Activated naive CD4-positive, alpha-beta T cell treated with anti-CD3 and anti-CD28 coated beads, Interleukin-2, amount 50 U/mL, for 72 hours (primary cell): ENCODE measurements at places on chromosomes 3 and 15.

- DNase-seq: no peak
Observed at GRCh38 chr15:64975390-64975789, 14.3 kb downstream of the SPG21 start.

DNA sequence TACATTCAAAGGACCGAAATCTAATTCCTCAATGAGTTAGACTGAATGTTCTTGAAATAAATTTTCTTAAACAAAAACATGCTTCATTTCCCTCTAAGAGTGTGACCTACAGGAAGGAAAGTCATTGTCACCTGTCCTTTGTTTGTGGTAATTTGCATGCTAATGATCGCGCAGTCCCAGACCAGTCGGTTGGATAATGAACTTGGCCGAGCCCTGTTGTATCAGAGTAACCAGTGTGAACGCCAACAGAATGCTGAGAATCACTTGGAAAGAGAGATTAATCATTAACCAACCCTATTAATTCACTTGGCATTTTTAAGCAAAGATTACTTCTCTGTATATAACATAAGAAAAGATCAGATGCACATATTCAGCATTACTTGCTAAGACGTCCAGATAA is 8.1 kb upstream of the ARNT2 start:
- no peak for DNase-seq

DNA sequence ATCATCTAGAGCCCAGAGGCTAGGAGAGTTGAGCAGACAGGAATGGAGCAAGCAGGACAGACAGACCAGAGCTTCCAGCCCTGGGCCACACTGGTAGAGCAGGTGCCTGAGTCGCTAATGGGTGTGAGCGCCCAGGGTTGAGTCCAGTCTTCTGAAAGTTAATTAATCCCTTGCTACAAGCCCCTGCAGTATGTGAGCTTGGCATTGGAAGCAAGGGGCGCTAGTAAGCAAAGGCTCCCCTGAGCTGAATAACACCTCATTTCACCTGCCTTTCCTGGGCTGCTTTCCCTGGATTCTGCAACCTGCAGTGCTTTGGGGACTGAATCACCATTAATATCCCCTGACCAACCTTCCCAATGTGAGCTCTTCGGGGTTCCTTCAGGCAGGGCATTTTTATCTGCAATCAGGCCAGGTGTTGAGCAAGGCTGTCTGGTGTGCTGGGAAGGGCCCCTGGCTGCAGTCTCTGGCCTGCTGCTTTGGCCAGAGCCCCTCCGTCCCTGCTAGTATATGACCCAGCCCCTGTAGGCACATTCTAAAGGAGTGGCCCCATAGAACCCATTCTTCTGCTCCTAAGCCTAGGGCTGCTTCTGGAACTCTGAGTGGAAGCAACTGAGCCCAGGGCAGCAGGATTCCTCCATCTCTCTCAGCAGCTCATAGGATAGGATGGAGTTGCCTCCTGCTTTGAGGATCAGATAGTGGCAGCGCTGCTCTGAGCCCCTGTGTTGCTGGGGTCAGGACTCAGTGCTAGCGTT is 45.1 kb upstream of the EPHB1 start:
- DNase-seq: no peak

DNA sequence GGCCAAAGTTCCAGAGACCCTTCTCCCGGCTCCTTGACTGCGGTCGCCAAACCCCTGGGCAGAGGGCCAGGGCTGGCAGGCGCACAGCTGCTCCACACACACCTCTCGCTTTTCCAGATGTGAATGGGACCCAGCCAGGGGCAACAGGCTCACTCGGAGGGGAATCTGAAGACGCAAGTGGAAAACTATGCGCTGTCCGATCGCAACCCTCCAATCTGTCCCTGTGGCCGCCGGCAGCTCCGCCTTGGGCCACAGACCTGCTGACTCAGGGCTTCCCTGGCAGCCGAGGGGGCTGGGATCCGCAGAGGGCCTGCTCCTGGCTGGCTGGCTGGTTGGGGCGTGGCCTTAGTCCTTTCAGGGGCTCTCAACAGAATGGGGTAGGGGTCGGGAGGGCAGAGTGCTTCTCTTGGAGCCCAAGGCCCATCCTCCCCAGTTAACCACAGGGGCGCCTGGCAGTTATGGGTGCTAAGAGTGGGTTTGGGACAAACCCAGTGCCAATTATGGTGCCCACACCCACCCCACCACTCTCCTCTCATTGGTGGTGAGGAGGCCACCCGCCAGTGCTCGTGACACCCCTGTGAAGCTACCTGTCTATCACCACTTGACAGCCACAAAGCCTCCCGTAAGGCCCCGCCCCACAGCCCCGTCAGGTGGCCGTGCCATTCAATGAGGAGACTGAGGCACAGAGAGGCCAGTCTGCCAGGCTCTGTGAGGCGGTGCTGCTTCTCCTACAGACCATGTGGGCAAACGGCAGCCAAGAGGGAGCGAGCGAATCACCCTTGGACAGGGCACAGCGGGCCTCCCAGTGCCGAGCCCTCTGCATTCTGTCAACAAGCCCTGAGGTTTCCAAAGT is 53.8 kb downstream of the IQSEC1 start:
- DNase-seq: no peak

DNA sequence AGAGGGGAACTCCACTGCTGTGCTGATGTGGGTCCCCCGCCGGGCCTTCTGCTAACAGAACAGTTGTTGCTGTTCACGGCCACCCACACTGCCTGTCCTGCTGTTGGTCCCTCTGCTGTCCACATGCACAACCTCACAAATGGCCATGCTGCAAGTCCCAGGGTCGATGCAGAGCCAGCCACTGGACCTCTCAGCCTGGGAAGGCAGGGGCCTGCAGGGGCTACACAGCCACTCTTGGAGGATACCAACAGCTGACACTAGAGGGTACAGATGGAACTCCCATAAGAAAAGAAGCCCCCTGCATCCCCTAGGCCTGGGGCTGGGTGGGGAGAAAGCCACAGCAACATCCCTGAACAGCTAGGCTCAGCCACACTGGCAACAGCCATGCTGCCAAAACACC is 104.4 kb upstream of the IQSEC1 start:
- no peak for DNase-seq

DNA sequence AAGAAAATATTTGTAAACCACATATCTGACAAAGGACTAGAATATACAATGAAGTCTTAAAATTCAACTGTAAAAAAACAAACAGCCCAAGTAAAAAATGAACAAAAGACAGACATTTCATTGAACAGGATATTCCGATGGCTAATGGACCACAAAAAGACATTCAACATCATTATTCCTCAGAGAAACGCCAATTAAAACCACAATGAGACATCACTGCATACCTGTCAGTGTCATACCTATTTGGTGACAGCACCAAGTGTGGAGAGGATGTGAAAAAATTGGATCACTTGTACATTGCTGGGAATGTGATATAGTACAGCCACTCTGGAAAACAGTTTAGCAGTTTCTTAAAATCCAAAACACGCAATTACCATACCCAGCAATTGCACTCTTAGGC is 29.9 kb upstream of the TJP1 start:
- DNase-seq: no peak

- no peak for DNase-seq
Observed at GRCh38 chr3:45188719-45189659, 37.1 kb downstream of the TMEM158 start.

DNA sequence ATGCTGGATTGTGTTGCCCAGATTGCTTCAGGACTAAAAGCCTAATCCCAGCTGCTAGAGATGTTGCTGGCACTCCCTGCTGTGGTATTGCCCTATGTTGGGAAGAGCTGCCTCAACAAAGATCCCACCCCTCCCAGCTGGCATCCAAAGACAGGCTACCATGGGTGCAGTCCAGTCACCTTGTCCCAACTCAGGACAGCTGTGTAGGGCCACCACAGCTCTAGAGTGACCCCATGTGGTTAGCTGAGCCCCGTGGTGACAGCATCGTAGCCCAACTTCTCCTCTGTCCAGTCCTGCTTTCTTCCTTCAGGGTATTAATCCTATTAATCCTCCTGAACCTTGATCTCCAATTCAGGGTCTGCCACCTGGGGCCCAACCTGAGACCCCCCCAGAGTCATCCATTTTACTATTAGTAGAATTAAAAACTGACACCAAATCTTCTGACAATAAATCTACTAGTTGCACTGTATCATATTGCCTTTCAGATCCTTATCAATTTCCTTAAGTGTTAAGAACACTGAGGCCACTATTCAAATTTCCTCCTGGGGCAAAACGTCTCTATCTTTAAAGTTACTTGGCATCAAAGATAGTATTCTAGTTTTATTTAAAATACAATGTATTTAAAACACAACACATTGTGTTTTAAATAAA is 83.5 kb downstream of the AQP9 start:
- no peak for DNase-seq

DNA sequence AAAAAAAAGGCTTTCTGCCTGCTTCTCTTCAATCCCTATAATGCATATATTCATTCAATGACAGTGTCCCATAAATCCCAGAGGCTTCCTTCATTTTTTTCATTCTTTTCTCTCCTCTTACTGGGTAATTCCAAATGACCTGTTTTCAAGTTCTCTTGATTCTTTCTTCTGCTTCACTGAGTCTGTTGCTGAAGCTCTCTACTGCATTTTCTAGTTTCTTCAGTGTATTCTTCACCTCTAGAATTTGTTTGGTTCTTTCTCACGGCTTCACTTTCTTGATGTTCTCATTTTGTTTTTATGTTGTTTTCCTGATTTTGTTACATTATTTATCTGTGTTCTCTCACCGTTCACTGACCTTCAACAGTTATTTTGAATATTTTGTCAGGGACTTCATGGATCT is 141.6 kb downstream of the SCAPER start:
- DNase-seq: no peak

DNA sequence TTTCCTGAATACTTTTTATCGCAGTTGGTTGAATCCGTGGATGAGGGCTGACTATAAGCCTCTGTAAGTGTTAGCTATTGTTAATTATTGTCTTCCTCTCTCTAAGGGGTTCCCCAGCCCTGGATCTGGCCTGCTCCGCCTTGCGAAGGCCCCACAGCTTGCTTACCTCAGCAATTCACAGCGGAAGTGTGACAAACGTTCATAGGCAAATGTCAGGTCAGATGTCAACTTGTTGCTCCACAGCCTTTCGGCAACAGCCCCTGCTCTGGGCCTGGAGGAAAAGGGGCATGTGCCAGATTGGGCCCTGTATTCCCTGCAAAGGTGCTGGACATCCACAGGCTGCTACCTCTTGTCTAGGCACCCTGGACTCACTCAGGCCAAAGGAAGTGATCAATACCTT is 25.3 kb upstream of the CELF6 start:
- no peak for DNase-seq

GRCh38 chr3:181541414-181541813 is 170.3 kb upstream of the SOX2 start:
- no peak for DNase-seq

DNA sequence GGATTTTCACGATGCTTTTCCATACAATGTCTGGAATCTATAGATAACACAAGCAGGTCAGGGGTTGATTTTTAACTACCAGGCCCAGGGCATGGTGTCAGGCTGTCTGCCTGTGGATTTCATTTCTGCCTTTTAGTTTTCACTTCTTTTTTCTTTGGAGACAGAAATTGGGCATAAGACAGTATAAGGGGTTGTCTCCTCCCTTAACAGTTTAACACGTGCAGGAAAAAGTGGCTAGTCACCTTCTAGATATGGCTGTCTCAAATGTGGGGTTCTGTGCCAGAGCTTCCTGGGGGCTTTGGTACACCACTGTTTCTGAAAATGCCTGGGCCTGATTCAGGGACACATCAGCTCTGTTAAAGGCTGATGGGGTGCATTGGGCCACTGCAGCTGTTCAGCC is 7.4 kb upstream of the ZNF589 start:
- no peak for DNase-seq

DNA sequence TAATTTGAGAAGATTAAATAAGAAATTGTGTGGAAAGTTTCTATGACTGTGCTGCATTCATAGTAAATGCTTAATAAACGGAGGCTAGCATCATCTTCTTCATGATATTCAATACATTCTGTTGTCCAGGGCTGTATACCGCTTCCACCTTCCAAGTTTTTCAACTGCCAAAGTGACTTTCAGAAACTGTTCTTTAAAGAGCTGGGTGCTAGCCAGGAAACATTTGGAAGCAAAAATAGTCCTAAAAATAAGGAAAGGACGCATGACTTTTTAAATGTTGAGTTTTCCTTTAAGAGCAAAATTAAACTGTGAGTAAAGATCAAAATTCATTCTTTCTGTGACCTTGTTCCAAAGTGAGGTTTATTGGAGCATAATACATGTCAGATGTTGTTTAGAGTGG is 9.4 kb upstream of the ERC2 start:
- no peak for DNase-seq

DNA sequence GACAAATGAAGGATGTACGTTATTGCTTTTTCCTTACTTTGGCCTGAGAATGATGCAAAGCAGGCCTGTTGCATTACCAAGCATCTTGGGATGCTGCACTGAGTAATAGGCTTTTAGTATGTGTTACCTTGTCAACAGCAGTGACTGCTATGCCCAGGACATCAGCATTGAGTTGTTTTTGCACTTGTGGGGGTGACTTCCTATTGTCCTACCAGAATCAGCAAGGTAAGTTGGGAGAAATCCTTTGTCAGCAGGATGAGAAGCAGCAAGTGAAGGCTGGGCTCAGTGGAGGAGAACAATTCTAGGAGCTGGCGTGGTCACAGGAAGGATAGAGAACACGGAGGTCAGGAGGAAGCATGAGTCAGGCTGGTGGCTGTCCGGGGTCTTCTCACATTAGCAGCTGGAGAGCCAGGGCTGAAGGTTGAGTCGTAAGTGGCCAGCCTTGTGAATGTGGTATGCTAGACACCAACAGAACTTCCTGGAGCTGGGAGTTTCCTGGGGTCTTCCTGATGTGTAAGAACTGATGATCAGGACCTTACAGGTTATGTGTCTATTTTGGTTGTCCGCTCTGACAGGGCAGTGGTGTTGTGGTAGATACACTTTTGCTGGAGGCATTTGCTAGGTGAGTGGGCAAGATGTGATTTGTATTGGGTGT is 142.7 kb downstream of the FNDC3B start:
- no peak for DNase-seq

DNA sequence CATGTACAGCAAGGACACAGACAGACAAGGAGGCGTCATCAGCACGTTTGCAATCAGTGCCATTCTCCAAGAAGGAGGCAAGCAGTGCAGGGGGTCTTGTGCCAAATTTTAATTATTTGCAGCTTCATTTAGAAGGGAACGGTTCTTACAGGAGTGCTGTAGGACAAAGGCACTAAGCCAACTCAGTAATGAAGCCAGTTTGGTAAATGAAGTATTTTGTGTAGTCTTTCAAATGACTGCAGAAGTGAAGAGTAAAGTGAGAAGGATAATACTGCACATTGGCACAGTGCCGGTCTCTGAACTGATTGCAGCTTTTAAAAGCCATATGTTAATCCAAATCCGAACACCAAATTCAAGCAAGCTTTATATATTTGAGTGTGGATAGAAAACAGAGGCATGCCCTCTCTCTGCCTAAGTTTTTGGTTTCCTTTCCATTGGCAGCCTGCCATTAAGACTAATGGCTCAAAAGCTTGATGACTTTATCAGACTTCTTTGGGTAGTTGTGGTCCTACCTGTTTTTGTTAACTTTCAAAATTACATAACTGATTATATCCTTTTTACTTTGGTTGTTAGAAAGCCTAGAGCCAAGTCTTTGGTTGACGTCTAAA is 101.3 kb downstream of the SENP2 start:
- DNase-seq: no peak

- DNase-seq: no peak
Observed at GRCh38 chr3:185716436-185717108, 108.3 kb downstream of the IGF2BP2 start.
